ENCODE measurements at places on chromosomes 2 and 18.

DNA sequence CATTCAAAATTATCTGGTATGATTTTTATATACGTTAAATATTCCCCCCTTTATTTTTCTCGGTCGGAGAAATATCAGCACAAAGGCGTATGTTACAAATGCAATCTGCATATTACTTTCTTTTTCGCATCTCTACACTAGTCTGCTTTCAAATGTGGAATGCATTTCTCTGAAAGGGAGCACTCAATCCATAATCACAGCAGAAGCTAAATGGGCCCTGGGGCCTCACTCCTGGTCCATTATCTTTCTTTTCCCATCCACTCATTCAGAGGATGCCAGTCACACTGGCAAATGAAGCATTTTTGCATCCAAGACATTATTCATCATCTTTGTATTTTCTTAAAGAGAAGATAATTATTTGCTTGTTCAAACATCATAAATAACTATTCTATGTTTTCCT lies 295.2 kb upstream of the LRP1B start:
- no peak for DNase-seq

GRCh38 chr2:71767663-71768062 lies 314.3 kb downstream of the DYSF start:
- DNase-seq, result no peak

DNA sequence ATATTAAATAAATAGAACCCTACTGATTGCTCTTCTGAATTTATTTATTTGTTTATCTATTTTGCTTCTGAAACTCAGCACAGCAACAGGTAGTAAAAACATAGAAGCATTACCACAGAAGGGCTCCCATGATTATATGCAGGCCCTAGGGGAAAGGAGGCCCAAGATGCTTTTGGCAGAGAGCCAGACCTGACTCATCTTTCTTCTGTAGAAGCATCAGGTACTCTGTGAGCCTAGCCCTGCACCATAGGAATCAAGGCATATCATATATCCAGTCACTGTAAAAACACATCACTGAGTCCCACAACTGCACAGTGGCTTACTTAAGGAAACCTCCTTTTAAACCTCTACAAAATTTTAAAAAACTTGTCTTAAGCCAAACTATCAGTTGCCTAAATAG lies 1.8 kb downstream of the SCN9A start:
- DNase-seq, result no peak

- no peak for DNase-seq
These were observed 495.5 kb upstream of the MYT1L start for GRCh38 chr2:2826621-2827020.

DNA sequence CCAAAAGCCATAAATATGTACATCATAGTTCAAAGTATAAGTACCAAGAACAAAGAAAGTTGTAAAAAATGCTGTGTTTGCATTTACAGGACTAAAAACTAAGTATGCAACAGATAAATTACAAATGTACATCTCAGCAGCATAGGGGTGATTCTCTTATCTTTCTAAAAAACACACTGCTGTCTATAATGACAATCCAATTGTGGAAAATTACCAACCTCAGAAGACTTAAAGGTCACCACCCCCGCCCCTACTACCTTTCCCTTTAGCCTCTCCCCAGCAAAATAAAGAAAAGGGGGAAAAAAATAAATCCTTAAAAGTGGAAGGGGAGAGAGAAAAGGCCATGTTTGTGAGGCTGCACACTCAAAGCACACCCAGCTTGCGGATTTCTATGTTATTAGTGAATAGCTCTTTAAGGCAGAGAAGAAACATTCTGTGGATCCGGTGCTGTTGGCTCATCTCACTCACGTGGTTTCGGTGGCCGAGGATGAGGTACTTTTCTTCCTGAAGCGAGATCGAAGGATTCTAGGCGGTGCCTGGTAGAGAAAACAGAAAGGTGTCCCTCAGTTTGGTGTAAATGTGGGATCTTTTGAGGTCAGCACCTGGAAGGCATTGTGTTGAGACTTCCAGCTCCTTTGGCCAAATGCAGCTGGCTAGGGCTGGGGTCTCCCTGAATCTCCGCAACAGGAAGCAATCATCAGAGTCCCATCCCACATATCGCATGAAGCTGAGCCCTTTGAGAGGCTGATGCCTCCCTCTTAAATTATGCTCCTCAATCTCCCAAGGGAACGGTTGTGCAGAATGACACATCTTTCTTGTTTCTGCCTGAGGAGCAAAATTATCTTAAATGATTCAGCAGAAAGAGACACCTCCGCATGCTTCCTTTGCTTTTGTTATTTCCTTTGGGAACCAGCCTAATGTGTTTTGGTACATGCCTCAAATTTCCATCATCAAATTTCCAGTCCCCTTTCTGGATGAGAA lies 17.6 kb downstream of the MRPL35 start:
- no peak for DNase-seq

GRCh38 chr2:180823546-180824141 lies 156.8 kb upstream of the UBE2E3 start:
- DNase-seq, result no peak

DNA sequence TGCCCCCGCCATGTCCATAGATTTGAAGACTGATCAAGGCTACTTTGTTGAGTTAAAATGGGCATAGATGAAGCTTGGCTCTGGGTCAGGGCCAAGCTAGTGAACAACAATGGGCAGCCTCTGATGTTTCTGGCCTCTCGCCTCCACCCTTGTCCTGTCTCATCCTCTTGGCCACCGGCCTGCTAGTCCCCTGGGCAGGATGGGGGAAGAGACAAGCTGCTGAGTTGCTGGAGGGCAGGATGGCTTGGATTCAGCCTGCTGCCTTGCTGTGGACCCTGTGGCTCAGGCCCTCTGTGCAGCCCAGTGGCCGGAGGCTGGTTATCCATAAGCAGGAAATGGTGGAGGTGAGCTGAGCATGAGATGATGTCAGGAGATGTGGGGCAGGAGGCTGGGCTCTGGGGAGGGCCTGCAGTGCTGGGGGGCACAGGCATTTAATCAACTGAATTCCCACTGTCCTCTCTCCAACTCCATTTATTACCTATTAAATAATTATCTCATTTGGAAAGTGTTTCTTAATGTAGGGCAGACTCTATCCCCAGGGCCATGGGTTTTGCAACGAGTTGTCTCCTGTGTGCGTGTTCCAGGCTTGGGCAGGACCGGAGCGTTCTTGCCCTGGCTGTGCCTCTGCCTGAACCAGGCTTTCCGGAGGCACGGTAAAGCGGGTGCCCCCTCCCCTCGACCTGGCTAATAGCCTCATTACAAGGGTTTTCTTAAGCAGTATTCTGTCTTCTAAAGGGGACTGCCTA lies 122.9 kb downstream of the GLI2 start:
- no peak for DNase-seq

GRCh38 chr2:19219060-19219459 lies 139.4 kb downstream of the OSR1 start:
- no peak for DNase-seq

DNA sequence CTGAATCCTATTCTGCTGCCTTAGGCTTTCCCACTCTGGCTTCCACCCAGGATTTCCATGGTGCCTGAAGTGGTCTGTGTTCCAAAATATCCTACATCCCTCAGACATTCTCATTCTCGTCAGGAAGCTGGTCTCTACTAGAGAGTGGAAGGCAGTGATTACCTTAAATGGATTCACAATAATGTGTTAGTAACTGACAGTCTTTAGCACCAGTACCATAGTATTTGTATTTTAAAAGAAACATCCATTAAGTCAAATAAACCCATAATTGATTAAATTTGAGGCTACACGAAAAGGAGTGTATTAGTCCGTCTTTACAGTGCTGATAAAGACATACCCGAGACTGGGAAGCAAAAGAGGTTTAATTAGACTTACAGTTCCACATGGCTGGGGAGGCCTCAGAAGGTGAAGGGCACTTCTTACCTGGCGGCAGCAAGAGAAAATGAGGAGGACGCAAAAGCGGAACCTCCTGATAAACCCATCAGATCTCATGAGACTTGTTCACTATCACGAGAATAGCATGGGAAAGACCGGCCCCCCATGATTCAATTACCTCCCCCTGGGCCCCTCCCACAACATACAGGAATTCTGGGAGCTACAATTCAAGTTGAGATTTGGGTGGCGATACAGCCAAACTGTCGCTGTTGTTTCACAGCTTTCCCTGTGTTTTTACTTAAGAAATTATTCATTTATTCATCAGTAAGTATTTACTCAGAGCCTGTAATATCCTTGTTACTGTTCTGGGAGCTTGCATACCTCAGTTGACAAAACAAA lies 306.5 kb downstream of the STK39 start:
- no peak for DNase-seq

- no peak for DNase-seq
These were observed 312.2 kb upstream of the SLC14A2 start for GRCh38 chr18:45303026-45303425.

DNA sequence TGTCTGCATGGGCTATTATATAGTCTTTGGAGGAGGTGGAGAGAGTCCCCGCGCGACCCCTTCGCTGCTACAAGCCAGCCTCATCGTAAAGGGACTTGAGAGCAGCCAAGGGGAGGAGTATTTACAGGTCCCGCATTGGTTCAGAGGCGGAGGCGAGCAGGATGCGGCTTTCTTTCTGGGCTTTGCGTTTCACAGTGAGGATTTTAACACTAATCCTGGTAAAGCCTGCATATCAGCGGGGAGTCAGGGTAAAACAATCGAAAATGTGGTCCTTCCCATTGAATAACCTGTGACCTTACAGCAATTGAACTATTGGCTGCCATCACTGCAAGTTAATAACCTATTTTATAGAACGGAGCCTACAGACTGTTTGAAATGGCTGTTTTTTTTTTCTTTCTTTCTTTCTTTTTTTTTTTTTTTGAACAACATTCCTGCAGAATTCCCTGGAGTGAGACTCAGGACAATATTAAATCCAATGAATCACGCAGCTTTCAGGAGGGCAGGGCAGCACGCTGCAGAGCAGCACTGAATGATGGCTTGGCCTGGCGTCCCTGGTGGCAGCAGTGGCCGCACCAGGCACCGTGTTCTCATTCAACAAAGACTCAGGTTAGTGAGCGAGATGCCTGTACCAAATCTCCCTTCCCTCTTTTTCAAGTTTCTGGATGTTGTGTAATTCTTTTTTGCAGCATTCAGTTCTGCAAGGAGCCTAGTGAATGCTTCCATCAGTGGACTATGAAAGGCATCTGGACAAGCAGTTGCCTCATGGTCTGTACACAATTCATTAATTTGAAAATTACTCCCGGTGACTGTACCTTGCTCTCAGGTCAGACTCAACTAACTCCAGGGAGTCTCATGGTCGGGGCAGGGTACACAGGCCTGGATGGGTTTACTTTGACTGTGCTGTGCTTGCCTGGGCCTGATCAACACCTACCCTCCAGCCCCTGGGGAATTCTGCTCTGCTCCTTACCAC lies 19.8 kb downstream of the SMIM21 start:
- no peak for DNase-seq

- no peak for DNase-seq
These were observed 15.7 kb downstream of the NDUFV2 start for GRCh38 chr18:9117980-9118841.

DNA sequence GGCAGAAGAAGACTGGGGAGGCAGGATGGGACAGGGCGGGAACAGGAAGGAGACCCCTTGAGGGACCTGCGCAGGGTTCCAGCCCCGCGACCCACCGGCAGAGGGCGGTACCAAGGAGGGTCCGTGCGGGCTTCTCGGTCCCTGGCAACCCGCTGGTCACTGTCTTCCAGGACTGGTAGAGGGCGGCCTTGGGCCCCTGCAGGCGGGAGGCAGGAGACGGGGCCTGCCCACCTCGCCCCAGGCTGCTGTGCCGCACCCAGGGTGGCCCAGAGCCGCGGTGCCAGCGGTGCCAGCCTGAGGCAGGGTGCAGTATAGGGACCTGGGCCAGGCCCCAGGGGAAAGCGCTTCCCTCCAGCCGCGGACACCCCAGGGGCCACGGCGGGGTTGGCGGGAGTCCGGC lies 34.5 kb downstream of the NEURL3 start:
- DNase-seq, result peak; percentile 15

DNA sequence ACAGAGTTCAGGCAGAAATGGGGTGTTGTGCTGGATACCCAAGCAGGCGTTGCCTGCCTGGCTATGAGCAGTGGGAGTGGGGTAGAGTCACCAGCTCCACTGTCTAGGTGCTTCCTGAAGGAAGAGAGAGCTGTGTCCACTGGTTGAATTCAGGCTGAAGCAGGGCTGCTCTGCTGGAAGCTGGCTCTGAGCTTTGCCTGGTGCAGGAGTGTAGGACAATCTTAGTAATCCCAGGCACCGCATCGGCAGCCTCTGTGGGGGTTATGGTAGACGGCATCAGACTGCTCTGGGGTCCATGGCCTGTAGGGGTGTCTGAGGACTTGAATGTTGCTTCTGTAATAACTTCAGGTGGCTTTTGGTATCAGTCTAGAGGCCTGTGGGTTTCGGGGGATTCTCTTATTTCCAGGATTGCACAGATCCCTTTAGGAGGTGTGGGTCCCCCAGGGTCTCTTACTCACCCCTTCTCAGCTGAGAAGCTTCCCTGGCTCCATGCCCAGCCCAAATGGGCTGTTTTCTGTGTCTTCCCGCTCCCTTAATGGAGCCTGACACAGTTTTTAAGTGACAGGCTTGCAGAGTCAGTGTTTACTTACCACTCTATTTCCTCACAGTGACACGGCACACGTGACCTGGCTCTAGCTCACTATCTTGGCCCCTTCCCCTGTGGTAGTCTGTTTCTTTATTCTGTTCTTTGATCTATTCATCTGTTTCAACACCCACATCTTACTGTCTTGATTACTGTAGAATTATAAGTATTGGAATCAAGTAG lies 644.3 kb downstream of the CBLN2 start:
- no peak for DNase-seq

GRCh38 chr2:190864375-190864774 lies 16.2 kb upstream of the GLS start:
- no peak for DNase-seq

DNA sequence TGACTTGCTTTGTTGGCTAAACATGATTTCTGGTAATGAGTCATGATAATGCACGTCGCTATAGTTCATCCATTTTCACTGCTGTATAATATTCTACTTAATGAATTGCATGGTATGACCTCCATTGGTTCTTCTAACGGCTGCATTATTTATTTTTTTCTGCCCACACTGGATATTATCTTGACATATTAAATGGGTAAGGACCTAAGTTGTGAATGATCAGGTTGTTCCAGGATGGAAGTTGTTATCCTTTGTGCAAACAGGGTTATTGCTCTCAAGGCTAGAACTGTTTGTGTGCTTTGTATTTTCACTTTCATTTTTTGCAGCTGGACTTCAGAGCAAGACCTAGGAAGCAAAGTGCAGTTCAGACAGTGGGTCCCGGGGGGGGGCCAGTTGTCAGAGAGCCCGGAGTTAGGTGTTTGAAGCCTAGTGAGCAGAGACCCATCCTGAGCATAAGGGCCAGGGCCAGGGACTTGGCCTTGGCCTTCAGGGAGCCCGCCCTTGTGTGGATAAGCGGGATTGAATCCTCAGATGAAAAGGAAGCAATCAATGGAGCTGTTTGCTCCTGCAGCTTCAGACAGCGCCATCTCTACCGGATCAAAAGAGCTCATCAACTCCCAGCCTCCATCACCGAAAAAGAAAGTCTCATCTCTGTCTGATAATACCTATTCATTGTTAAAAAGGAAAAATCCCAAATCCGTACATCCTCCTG lies 48.2 kb downstream of the AGAP1 start:
- no peak for DNase-seq

- DNase-seq, result no peak
These were observed 234.9 kb upstream of the CYRIA start for GRCh38 chr2:16900405-16901025.

- DNase-seq, result no peak
These were observed 1027.7 kb upstream of the ZEB2 start for GRCh38 chr2:145547620-145548019.
